ENCODE measurements at places on chromosomes 2 and 18. TPM values are rescaled to one million over a fixed set of nuclear protein-coding genes. Genes with fewer than 3 reads are reported as not detected.

DNA sequence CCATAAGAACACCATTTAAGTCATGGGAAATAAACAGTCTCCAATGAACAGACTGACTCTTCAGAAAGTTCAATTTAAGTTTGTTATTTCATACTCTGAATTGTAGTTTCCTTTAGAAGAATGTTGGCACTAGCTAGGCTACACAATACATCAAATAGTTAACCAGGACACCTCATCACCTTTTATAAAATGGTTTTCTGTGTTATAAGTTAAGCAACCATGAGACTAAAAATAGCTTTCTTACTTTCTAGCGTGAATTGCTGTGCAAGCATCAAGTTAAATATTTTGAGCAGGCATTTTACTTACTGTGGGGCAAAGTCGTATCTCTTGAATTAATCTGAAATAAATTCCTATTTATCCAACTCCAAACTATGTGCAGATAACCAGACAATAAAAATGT lies 1092.6 kb upstream of the SLC39A10 start:
- DNase-seq = no peak

DNA sequence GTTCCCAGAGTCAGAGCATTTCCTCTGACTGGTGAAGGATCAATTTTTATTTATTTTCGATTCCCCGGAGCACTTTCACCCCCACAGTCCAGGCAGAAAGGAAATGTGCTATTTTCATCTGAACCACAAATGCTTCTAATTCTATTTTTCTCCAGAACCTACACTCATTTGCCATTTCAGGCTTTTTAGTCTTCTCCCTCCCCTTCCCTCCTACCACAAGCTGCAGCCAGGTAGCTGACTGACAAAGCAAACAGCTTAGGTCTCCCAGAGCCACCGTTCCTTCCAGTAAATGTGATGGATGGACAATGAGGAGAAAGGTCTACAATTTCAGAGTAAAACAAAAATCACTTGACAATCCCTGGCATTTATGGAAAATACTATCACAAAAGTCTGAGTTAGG lies 76.9 kb downstream of the KLF7 start:
- DNase-seq = no peak

GRCh38 chr2:204923957-204924356 lies 378.7 kb downstream of the PARD3B start:
- DNase-seq = no peak

GRCh38 chr2:159066541-159067156 lies 98.2 kb downstream of the TANC1 start:
- no peak for DNase-seq

- DNase-seq = no peak
Observed at GRCh38 chr2:181517685-181518301, 60.6 kb downstream of the ITGA4 start.

Gene STEAP3
- total RNA-seq = 28.9 TPM

DNA sequence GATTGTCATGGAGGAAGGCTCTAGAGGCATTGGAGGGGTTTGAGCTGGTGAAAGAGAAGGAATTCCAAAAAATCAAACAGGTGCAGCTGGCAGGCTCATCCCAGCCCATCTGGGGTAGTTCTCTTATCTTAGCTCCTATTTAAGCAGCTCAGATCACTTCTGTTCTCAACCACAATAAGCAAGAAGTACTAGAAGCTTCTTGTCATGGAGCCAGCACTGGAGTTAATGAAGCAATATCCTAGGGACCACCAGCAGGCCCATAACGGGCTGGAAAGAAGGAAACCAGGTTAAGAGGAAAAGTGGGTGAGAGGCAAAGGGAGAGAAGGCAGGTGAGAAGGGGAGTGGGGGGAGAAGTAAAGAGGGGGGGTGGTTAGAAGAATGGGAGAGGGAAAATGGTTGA lies 100.7 kb upstream of the ZFP36L2 start:
- no peak for DNase-seq

DNA sequence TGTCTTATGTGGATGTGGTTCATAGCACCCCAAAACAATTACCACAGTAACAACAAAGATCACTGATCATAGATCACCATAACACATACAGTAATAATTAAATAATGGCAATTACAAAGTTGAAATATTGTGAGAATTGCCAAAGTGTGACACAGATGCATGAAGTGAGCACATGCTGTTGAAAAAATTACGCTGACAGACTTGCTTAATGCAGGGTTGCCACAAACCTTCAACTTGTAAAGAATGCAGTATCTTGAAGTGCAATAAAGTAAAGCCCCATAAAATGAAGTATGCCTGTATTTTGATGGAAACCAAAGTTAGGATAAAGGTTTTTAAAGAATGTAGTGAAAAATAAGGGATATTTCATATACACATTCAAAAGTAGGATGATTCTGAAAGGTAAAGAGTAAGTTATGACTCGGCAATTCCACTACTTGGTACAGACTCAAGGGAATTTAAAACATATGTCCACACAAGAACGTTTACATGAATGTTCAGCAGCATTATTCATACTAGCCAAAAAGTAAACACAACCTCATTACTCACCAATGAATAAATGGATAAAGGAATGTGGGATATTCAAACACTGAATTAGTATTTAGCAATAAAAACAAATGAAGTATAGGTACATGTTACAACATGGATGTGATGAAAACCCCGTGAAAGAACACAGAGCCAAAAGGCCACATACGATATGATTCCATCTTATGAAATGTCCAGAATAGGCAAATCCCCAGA lies 61.6 kb downstream of the SCN9A start:
- no peak for DNase-seq

- DNase-seq = no peak
Observed at GRCh38 chr2:224039770-224040440, 819 bp upstream of the SERPINE2 start.

DNA sequence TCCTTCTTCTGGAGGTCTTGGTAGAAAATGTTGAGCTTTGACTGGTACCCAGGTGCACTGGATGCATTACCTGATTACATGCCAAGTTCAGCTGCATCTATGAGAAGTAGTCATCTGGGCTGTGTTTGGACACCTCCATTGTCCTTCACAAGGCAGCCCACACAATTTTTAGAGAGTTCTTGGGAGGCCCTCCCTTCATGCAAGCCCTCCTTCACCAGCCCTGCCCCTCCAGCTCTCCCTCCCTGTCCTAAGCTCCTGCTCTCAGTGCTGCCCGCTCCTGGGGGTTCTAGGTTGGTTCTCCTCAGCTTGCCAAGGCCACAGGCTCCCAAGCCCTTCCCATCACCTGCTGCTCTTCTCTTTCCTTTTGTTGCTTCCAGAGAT lies 148.7 kb downstream of the DYSF start:
- no peak for DNase-seq

Gene DYNAP
- not detected for total RNA-seq

- DNase-seq = no peak
Observed at GRCh38 chr2:75820693-75821092, 110.0 kb upstream of the GCFC2 start.

DNA sequence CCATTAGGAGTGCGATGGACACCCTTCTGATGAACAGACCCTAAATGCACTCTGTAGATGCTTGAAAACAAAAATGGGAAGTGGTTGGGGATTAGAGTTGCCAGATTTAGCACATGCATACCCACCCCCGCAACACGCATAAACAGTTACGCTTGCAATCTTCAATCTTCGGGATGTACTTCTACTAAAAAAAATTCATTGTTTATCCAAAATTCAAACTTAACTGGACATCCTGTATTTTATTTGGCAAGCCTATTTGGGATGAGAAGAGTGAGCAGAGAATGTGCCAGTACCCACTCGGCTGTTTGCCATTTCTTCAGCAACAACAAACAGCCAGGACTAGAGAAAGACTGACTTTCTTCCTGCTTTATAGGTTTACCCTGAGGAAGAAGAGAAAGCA lies 18.4 kb downstream of the KIAA2012 start:
- DNase-seq = no peak

GRCh38 chr2:20578895-20579825 lies 71.7 kb downstream of the HS1BP3 start:
- DNase-seq = no peak

GRCh38 chr2:172516299-172516698 lies 39.6 kb upstream of the PDK1 start:
- no peak for DNase-seq

DNA sequence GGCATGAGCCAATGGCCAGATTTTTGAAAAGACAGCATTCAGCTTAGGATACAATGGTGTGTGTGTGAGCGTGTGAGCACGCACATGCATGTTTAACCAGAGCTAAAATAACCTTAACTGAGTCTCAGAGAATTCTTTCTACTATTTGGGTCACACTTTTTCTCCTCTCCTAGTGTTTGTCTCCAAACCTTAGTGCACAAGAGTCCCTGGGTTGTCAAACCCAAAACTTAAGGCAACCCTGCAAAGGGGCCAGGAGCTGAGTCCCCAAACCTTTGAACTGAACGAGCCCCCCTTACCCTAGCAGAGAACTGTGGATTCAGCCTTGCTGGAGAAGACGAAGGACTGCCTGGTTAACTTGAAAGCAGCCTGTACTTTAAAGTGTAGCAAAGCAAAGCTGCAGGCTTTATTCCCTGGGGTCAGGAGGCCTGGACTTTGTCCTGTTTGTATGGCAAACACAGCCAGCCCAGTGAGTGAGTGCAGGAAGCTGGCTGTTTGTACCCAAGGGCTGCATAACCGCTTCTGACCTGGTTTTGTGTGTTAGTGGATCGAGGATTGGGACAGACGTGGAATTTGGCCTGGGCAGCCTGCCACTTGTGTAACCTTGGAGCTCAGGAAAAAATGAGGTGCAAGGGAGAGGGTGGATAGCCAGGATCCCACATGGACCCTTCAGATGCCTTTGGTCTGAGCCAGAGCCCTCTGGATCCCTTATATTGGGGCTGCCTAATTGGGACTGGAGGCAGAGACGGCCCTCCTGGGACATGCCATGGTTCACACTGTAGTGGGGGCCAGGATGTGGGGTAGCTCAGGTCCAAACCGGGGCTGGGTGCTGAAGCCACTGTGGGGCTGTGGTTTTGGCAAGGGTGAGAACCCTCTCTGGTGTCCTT lies 6.4 kb upstream of the PSMD1 start:
- peak; percentile 84 for DNase-seq

DNA sequence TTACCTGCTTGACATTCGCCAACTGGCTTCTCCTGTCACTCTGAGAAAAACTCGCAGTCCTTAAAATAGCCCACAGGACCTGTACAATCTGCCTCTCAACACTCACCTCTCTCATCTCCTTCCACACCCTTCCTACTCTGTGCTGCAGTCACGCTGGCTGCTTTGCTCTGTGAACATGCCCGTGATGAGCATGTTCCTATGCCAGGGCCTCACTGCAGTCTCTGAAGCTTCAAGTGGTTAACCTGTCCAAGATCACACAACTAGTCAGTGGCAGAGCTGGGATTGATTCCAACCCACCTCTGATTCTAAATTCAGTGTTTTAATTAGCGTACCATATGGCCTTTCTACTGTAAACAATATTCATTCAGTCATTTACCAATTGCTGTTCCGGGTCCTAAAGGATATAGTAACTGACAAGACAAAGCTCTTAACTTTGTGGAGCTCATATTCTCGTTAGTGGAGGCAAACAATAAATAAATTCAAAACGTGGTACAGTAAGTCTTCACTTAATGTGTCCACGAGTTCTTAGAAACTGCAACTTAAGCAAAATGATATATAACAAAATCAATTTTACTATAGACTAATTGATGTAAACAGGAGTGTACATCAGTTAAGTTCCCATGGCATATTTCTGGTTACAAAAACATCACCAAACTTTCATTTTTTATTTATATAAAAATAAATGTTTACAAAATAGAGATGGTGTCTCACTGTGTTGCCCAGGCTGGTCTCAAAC lies 38.9 kb upstream of the FBXO11 start:
- DNase-seq = no peak

GRCh38 chr2:7452110-7452876 lies 535.1 kb downstream of the RNF144A start:
- DNase-seq = no peak

Gene DTNA
- 2.8 TPM for total RNA-seq

GRCh38 chr2:54995553-54995952 lies 54.7 kb downstream of the RTN4 start:
- no peak for DNase-seq

DNA sequence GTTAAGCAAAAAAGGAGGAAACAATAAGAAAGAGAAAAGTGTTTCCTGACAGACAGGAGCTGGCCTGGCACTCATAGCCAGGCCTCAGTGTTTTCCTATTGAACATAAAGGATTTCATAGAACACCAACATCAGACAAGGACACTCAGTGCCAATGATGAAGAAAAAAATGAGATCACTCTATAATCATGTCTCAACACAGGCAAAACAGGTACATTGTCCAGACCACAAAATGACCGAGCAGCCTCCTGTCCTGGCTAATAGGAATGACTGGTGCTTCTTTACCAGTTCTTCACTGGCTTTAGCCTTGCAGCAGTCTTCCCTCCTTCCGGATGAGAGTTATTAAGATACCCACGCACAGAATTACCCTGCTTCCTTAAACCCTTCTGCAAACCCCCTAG lies 35.6 kb downstream of the SEMA4F start:
- no peak for DNase-seq

GRCh38 chr2:74577448-74577847 lies 22.9 kb downstream of the DOK1 start:
- DNase-seq = no peak

Gene RAB17
- total RNA-seq = 95.2 TPM

DNA sequence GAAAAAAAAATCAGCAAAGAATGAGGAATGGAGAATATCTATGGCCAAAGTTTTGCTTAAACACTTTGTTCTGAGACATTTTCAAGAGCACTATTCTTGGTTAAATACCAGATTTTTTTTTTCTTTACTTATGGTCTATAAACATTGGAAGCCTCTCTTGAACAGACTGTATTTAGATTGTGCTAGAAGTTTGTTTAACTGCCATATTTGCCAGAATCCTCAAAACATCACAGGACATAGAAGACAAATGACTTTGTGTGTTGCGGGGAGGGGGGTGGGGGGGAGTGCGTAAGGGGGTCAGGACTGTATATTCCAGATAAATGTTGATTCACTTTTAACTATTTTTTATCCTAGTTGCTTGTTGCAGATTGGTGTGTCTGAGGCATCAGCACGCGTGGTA lies 262.0 kb downstream of the MEIS1 start:
- no peak for DNase-seq

GRCh38 chr2:20113986-20114938 lies 62.8 kb upstream of the LAPTM4A start:
- DNase-seq = peak; percentile 47

GRCh38 chr18:811182-811891 lies 705 bp downstream of the YES1 start:
- no peak for DNase-seq

DNA sequence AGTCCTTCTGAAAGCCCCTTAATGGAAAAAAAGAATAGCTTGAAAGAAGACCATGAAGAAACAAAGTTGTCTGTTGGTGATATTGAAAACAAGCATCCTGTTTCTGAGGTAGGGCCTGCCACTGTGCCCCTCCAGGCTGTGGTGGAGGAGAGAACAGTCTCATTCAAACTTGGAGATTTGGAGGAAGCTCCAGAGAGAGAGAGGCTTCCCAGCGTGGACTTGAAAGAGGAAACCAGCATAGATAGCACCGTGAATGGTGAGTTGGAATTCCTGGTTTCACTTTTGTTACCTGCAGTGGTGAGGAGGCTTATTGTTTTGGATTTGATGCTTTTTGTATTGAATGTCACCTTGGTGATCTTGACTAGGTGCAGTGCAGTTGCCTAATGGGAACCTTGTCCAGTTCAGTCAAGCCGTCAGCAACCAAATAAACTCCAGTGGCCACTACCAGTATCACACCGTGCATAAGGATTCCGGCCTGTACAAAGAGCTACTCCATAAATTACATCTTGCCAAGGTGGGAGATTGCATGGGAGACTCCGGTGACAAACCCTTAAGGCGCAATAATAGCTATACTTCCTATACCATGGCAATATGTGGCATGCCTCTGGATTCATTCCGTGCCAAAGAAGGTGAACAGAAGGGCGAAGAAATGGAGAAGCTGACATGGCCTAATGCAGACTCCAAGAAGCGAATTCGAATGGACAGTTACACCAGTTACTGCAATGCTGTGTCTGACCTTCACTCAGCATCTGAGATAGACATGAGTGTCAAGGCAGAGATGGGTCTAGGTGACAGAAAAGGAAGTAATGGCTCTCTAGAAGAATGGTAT lies 13.3 kb downstream of the SLC20A1 start:
- no peak for DNase-seq

All from mucosa of descending colon (tissue), 3 donors.